ENCODE measurements at places on chromosomes 7 and 10.

DNA sequence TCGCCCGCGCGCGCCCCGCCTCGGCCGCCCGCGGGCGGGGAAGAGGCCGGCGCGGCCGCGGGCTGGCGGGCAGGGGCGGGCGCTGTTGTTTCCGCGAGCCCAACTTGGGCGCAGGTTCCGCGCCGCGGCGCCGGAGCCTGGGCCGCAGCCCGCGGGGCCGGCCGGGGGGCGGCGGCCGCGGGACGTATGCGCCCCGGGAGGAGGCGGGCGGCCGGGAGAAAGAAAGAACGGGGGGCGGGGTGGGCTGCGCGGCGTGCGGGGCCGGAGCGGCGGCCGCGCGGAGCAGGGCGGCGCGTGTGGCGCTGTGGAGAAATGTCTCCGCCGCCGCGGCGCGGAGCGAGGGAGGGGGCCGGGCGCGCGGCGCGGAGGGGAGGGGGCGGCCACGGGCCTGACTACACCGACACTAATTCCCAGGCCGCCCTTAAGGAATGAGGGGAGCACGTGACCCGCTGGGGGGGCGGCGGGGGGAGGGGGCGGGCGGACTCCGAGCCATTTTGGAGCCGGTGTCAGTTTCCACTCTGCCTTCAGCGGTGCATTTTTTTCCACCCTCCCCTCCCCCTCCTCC lies at the start of gene BMI1:
TSS of gene BMI1 (plus strand) at position 509 of the 565 bp plus-strand sequence. CDS start 5,351 bp downstream, outside the sequence.
- no peak for DNase-seq

- no peak for DNase-seq
These were observed 8.9 kb downstream of the HOXA4 start for GRCh38 chr7:27121684-27122076.

GRCh38 chr10:86813101-86813500 lies 56.7 kb downstream of the BMPR1A start:
- DNase-seq: no peak

DNA sequence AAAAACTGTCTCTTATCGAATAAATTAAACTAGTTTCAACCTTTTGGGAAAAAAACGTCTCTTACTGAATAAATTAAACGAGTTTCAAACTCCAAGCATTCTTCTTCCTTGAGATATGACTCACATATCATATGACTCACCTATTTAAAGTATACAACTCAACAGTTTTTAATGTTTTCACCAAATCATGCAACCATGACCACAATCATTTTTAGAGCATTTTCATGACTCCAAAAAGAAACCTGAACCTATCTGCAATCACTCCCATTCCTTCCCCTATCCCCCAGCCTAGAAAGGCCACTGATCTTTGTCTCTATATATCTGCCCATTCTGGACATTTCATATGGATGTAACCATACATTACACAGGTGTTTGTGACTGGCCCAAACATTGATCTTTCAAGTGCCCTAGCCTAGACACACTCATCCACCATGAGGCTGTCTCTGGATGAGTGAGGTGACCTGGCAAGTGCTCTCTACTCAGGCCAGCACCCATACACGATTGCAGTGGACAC lies 115.3 kb downstream of the PIP4K2A start:
- no peak for DNase-seq

- no peak for DNase-seq
These were observed 17.7 kb upstream of the ZNRF2 start for GRCh38 chr7:30266686-30267085.

GRCh38 chr10:3881622-3882021 lies 96.6 kb upstream of the KLF6 start:
- no peak for DNase-seq

GRCh38 chr7:93029056-93029455 lies 88.7 kb downstream of the SAMD9 start:
- DNase-seq: no peak

DNA sequence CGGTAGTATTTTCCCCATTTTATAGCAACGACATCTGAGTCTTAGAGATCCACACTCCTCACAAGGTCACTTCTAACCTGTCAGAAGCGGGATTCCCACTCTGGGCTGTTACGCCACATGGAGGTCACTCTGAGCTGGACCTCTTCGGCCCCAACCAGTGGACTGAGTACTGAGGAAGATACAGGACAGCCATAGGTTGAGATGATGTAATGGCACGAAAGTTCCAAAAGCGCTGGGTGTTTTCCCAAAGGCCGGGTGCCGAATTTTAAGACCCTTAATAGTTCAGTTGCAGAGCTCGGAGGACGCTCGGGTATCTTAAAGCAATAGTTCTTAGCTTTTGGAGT lies 699 bp downstream of the GHITM start:
- DNase-seq: no peak

- no peak for DNase-seq
These were observed 149.7 kb downstream of the FRMD4A start for GRCh38 chr10:14180911-14181566.

- no peak for DNase-seq
These were observed 42.6 kb upstream of the ECHDC3 start for GRCh38 chr10:11699550-11700097.

DNA sequence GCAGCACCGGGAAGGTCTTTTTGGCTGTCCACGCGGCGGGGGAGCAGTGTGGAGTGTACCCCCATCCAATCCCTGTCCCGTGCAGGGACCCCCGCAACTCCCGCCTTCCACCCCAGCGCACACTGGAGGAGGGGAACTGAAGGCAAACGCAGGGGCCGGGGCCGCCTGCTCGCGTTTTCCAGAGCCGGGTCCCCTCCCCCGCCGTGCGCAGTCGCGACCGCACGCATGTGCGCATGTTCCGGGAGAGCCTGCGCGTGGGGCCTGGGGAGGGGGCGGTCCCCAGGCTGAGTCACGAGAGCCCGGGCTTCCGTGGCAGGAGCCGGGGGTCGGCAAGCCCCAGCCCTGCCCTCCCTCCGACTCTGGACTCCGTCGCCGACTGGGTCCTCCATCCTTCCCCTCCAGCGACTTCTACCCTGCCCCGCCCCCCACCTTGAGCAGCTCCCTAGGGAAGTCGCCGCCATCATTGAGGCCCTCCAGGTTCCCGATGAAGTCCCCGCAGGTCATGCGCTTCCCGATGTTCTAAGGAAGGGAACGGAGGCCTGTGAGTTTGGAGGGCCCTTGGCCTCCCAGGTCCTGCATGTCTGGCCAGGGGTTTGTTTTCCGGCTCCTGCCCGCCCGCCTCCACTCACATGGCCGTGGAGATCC lies 8.0 kb downstream of the PSD start:
- peak; percentile 53 for DNase-seq

All from stimulated activated CD8-positive, alpha-beta memory T cell treated with anti-CD3 and anti-CD28 coated beads, Interleukin-4, amount 100 ng/mL, for 4 hours (primary cell).